ENCODE measurements at places on chromosomes 1 and 21.

GRCh38 chr1:31643976-31644559, 608 bp downstream of the PEF1 start:
- no peak for DNase-seq

GRCh38 chr1:200896531-200897196, 2.0 kb downstream of the INAVA start:
- no peak for DNase-seq

DNA sequence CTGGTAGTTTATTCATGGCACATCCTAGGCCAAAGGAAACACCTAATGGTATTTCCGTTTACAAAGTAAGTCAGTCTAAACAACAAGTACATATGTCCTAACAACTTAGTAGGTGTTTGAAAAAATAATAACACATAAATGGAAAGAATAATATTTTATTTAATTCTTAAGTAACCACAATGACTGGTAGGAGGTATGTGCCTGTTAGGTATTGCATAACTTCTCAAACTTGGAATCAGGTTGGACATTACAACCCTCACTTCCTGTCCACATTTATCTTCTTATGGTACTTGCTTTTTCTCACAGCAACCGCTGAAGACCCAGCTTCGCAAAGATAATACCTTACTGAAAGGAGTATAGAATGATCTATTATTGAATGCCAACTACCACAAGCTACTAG, 64.2 kb downstream of the VPS13D start:
- no peak for DNase-seq

DNA sequence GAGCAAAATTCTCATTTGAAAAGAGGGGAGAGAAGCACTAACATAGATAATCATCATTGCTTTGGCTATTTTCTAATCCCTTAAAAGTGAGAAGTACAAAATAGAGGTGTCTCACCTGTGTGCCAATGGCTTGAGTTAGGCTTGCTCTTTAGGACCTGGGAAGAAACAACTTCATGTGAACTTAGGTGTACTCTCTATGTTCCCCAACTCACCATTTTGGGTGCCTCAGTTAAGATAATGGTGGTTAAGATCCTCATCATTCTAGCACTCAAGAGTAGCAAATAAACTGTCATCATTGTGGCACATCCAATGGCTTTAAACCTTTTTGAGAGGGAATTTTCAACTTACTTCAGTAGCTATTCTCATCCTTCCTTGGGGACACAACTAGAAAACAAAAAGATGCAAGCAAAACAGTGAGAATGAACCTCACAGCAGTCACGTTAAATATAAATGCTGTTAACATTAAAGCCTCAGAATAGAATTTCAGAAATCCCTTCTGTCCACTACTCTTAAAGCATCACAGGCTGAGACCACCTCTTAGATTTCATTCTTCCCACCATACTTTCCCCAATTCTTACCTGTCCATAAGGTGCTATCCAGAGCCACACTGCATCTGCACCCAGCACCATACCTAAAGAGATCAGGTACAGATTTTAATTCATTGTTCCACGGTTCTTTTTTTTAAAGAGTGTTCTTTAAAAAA, 1.2 kb downstream of the GAS5 start:
- DNase-seq = no peak

- DNase-seq = no peak
Measured at GRCh38 chr1:231776757-231777062, 150.1 kb downstream of the DISC1 start.

- no peak for DNase-seq
Measured at GRCh38 chr1:13725714-13726175, 25.8 kb downstream of the PRDM2 start.

DNA sequence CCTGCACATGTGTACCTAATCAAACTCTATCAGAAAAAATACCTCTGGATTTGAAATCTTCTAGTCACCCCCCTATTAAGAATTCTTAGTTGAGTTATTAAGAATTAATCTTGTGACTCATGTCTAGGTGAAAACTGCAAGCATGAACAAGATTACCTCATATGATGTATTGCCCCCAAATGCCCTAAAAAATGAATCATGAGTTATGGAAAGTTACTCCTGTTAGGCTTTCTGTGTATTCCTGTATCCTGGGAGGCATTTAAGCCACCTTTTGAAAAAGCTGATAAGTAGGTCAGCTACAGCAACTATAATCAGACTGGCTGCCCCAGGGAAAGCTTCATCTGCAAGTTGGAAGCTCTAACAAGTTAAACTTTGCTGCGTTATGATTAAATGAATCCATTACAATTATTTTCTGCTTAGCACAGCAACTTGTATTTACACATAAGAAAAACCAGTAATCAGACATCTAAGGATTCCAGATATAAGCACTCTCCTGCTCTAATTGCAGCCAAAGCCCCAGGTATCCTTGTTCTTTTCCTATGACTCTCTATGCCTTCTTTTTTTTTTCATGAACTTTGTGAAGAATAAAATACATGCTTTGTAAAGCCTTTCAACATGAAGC, 147.7 kb downstream of the NTPCR start:
- DNase-seq = no peak

GRCh38 chr1:116403496-116404136, 30.6 kb downstream of the ATP1A1 start:
- no peak for DNase-seq

GRCh38 chr1:247998811-247999210, 14.6 kb upstream of the OR2L5 start:
- no peak for DNase-seq

- no peak for DNase-seq
Measured at GRCh38 chr1:78355656-78356055, 135.1 kb upstream of the PTGFR start.

- DNase-seq = no peak
Measured at GRCh38 chr1:58597996-58598395, 20.9 kb upstream of the TACSTD2 start.

- peak; percentile 53 for DNase-seq
Measured at GRCh38 chr1:25022361-25023189, 92.5 kb upstream of the RUNX3 start.

DNA sequence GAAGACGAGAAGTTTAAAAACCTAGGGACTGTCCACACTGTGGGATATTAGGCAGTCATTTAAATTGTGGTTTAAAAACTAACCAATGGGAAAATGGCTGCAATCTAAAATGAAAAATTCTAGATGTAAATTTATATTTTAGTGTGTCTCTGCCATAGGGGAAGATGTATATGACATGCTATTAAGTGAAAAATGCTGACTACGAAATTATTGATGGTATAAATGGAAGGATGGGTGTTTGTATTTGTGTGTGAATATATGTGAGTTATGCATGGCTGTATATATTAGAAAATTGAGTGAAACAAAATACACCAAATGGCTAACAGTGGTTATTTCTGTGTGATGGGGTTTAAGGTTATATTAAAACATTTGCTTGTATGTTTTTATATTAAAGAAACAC, 260.7 kb downstream of the AJAP1 start:
- no peak for DNase-seq

DNA sequence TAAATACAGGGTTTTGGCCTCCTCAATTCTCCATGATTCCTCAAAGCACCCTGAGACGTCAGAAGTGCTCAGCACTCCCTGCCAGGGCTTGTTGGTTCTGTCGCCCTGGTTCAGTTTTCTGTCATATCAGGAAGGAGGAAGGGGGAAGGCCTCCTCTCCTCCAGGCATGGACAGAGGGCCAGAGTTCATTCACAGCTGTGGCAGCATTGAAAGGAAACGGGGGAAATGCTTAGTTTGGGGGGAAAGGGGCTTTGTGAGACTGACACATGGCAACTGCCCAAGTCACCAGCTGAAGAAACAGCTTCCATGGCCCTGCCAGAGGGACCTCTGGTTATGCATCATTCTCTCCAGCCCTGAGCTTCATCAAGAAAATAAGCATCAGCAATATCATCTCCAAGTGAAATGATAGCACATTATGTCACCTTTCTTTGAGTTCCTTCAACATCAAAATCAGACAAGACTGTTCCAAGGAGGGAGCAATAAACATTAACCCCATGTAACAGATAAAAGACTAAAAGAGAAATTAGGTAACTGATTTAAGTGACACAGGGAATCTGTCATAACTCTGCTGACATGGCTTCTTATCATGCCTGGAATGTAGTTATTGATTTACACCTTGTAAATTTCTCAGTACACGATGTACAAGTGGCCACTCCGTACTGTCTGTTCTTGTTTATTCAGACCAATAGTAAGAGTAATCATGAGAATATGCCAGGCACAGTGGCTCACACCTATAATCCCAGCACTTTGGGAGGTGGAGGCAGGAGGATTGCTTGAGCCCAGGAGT, 103.2 kb upstream of the SLC25A33 start:
- DNase-seq = no peak

- no peak for DNase-seq
Measured at GRCh38 chr1:97128426-97128825, 406.8 kb downstream of the PTBP2 start.

- DNase-seq = no peak
Measured at GRCh38 chr1:25111706-25112105, 120.6 kb downstream of the SYF2 start.

GRCh38 chr21:31772674-31773555, 41.0 kb upstream of the SCAF4 start:
- DNase-seq = no peak

DNA sequence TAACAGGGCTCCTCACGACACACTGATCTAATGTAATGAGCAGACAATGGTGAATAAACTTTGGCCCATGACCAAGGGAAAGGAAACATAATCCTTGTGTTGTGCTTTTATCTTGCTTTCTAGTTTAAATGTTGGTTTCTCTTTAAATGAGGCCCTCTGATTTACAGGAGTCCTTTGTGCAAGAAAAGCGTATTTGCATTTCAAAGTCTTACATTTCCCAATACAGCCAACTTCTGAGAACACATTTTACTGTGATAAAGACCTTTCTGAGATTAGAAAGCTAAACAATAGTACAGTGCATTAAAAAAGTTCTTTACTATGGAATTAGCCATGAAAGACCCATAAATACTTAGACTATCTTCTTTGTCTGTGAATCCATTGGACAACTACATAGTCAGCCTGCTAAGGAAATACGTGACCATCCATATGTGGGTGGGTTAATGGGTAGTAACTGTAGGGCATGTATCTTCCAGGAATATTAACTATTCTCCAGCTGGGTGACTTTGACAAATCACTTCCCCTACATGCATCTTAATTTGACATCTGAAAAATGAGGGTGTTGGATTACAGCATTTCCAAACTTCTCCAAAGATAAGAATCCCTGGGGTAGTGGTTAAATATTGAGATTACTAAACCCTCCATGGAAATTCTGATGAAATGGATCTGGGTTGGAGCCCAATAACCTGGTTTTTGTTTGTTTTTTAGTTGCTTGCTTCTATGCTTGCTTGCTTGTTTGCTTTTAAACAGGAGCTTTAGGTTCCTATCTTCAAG, 50.3 kb upstream of the USP1 start:
- DNase-seq = no peak

DNA sequence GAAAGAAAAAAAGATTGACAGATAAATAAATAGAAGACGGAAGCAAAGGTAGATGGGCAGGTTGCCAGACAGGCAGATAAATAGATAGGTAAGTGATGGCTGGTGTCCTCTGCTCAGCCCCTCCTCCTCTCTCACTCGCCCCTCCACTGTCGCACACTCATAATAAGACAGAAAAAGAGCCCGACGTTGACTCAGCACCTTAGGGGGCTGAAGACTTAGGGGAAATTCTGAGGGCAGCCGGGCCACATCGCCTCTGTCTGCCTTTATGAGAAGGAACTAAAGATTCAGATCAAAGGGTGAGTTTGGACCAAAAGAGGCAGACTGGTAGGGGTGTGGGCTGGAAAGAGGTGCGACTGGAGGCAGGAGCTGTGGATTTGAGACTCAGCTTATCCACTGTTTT, 158.1 kb upstream of the IGSF21 start:
- DNase-seq = no peak

DNA sequence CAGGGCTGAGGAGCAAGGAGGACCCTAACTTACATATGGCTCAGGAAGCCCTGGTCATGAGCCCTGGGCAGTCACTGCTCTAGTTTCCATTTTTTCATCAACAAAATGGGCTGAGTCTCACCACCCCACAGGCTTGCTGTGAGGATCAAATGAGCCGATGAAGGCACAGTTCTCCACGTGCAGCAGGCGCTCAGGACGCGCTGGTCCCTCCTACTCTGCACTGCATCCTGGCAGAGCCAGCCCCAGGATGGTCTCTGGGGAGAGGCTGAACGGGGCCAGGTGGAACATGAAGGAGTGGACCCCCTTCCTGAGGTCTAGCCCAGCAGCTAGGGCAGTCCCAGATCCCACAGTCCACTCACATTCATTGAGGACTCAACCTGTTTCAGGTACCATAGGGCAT, 349.3 kb downstream of the PTPRU start:
- DNase-seq = no peak

- DNase-seq = no peak
Measured at GRCh38 chr1:88662723-88663122, 21.4 kb upstream of the PKN2 start.

DNA sequence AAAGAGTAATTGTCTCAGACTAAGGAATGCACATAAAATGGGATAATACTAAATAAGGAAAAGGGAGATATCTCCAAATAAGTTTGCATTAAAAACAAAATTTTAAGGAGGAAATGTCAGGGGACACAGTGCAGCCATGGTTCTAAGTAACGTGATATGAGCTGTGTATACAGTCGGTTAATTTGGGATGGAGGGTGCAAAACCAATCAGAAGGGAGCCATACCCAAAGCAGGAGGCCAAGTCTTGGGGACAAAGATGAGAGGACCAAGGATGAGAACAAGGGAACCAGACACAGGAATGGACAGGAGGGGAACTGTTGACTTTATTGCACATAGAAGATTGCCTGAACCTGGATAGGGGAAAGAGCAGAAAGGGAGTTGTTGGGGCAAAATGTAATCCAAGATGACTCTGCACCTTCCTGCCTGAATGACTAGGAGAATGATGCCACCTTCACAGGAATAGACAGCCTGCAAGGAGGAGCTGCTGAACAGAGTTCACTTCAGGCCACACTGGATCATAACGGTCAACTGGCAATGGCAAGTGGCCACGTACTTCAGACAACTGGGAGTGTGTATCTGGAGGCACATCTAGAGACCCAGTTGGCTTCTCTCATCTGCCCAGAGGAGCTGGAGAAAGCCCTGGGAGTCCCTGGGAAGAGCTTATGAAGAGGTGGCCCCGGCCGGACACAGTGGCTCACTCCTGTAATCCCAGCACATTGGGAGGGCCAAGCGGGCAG, 22.0 kb upstream of the BOLA1 start:
- DNase-seq = no peak

DNA sequence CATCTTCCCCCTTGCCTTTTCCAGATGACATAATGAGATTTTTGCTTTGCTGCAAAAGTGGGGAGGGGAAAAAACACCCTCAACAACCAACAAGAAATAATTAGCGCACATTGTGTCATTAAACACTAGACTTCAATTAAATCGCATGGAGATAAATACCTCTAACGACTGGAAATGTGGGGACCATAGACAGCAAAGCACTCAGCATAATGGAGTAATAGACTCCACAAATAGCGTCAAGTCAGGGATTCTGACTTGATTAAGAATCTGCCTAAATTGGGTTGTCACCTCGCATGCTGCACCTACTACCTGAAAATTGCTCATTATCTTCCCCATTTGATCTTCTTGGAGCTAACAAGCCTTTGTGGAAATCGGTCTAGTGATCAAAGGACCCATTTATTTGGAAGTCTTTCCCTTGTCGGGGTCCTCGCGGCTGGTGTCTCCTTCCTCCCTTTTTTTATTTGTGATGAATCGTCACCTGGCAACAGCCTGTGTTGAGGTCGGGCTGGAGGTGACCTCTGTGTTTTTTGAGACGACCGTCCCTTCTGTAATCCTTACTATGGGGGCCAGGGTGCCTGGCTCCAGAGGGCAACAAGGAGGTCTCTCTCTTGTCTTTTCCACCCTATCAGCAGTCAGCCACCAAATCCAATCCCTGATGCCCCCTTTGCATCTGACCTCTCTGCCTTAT, 75.3 kb upstream of the IGSF21 start:
- DNase-seq = no peak

GRCh38 chr1:25562101-25562927, 18.9 kb downstream of the LDLRAP1 start:
- DNase-seq = peak; percentile 37
